ENCODE measurements at places on chromosomes 1 and 21. TPM values are rescaled to one million over a fixed set of nuclear protein-coding genes. Genes with fewer than 3 reads are reported as not detected.
A peak's percentile ranks its signal among the peaks of the same experiment; 100 is the strongest.

The FAM167B gene
- polyA plus RNA-seq, result 5.8 TPM

The DPYD gene
- 11.9 TPM for polyA plus RNA-seq

The GPX7 gene
- polyA plus RNA-seq, result 69.1 TPM

The LORICRIN gene
- not detected for polyA plus RNA-seq

The KRTAP10-4 gene
- polyA plus RNA-seq, result not detected

The GUCA2B gene
- not detected for polyA plus RNA-seq

The ADAMTS1 gene
- 107 TPM for polyA plus RNA-seq

The TGFB2 gene
- polyA plus RNA-seq, result 14.0 TPM

The SPATC1L gene
- 9.0 TPM for polyA plus RNA-seq

The SMCP gene
- not detected for polyA plus RNA-seq

The AMY1B gene
- polyA plus RNA-seq, result not detected

The SAMD13 gene
- polyA plus RNA-seq, result 6.6 TPM

- DNase-seq, result no peak
Observed at GRCh38 chr1:80520949-80521348, 1279.8 kb upstream of the ADGRL2 start.

DNA sequence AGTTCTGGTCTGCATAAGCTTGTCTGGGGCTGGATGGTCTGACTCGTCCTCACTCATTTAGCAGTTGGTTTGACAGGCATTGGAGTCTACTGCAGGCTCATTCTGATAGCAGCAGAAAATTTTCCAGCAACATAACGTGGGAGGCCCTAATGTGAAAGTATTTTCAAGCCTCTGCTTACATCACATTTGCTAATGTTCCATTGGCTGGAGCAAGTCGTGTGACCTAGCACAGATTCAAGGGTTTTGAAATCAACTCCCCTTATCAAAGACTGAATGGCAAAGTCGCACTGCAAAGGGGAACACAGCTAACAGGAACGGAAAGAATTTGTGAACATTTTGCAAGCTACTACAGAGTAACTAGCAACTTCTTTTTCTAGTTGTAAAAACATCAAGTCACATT lies 2.3 kb upstream of the USH2A start:
- DNase-seq, result no peak

- DNase-seq, result no peak
Observed at GRCh38 chr1:222938986-222939385, 124.1 kb downstream of the DISP1 start.

DNA sequence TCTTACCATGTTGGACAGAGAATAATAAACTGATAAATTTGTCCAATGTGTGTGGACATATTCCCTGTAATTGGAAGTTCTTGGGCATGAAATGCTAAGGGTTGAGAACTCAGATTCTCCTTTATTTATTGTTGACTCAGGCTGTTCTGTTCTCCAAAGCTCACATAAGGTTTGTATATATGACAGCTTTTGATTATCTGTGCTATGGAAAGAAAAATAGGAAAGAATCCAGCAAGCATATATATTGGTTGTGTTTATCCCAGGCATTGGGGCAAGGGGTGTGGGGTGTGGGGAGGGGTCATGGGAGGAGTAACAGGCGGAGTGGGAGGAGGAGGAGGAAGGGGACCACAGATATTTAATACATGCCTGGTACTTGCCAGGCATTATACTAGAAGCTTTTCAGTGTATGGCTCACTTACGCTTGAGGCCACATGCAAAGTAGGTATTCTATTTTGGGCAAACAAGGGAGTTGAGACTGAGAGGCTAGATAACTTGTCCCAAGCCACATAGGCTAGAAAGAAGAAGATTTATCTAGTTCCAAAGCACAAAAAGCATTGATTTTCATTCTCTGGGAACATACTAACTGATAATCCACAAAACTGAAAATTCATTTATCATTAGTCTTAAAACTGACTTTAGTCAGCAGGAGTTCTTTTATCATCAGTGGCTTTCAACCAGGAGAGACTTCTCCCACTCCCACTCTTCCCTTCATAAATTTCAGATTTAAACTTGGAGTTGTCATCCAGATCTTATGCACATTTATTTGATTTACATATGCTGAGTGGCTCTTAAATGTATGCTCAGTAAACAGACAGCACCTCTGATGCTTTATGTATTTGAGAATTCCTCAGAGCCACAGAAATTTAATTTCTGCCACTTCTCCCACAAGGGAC lies 27.2 kb downstream of the NGF start:
- DNase-seq, result no peak

DNA sequence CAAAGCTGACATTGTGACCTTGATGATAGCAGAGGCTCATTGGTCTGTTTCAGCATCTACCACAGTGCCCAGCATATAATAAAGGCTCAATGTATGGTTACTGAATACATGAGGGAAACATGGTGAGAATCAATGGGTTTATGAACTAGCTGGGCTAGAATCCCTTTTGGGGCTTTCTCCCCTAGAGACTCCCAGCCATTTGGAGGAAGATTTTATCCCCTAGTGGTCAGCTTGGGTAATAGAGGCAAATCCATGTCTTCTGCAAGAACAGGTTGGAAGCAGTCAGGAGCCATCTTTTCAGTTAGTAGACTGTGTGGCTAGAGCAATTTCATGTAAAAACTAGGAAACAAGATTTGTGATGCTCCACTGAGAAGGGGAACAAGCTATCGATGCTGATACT lies 15.8 kb upstream of the REG4 start:
- DNase-seq, result no peak

GRCh38 chr1:9437961-9438430 lies 101.3 kb upstream of the SLC25A33 start:
- DNase-seq, result no peak

GRCh38 chr1:119565131-119565772 lies 58.2 kb downstream of the HSD3B1 start:
- no peak for DNase-seq

DNA sequence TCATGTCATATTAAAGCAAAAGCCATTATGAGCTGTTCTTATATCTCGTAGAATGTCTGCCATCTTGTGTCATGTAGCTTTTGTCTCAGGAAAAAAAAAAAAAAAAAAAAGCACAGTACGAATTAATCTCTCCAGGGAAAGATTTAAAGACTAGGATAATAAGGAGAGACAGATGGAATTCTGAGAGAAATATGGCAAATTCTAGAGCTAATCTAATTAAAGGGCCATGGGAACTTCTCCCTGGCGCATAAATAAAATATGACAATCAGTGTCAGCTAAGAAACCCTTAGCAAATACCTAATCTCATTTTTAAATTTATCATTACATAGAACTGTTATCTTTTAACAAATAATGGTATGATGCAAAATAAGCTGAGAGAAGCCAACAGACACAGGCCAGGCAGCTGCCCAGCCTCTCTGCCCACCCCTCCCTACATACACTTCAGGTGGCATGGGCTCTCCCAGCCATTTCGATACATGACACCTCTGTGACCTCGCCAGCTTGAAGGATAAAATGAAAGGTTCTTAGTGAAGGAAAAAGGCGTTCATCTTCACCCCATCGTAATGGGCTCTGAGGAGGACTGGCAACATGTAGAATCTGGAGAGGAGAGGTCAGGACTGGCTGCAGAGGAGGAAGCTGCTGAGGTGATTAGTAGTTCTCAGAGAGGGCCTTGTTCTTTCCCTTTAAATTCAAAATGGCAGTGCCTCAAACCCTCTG lies 39.8 kb downstream of the DISC1 start:
- no peak for DNase-seq

- DNase-seq, result no peak
Observed at GRCh38 chr1:211548321-211549091, 30.5 kb downstream of the SLC30A1 start.

- peak; percentile 46 for DNase-seq
Observed at GRCh38 chr1:114979278-114979891, 50.2 kb upstream of the TSHB start.

DNA sequence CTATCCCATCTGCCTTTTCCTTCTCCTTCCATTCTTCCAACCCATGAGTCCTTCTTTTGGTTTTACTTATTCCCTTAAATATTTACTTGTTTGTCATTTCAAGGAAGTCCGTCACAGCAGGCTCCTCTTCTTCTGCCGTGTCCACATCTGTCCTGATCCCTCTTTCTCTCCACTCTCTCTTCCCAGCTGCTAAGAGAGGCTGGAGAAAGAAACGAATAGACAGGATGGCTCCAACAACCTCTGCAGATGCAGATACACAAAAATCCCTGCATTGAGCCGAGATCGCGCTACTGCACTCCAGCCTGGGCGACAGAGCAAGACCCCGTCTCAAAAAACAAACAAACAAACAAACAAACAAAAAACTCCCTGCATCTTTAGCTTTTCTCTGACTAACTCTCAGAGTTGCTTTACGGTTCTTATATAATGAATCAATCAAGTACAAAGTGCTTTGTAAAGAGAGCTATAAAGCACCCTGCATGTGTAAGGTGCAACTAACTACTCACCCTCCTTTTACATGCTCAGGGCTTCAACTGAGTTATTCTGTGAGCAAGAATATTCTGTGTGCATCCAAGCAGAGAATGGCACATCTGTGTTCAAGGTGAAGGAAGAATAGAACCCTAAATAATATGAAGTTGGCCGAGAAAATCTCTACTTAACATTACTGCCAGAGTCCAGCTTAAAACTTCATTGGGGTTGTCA lies 3.8 kb upstream of the SAMD13 start:
- no peak for DNase-seq

- DNase-seq, result no peak
Observed at GRCh38 chr21:34197561-34197960, 124.2 kb downstream of the MRPS6 start.

- no peak for DNase-seq
Observed at GRCh38 chr21:27380303-27380702, 413.4 kb upstream of the ADAMTS5 start.

DNA sequence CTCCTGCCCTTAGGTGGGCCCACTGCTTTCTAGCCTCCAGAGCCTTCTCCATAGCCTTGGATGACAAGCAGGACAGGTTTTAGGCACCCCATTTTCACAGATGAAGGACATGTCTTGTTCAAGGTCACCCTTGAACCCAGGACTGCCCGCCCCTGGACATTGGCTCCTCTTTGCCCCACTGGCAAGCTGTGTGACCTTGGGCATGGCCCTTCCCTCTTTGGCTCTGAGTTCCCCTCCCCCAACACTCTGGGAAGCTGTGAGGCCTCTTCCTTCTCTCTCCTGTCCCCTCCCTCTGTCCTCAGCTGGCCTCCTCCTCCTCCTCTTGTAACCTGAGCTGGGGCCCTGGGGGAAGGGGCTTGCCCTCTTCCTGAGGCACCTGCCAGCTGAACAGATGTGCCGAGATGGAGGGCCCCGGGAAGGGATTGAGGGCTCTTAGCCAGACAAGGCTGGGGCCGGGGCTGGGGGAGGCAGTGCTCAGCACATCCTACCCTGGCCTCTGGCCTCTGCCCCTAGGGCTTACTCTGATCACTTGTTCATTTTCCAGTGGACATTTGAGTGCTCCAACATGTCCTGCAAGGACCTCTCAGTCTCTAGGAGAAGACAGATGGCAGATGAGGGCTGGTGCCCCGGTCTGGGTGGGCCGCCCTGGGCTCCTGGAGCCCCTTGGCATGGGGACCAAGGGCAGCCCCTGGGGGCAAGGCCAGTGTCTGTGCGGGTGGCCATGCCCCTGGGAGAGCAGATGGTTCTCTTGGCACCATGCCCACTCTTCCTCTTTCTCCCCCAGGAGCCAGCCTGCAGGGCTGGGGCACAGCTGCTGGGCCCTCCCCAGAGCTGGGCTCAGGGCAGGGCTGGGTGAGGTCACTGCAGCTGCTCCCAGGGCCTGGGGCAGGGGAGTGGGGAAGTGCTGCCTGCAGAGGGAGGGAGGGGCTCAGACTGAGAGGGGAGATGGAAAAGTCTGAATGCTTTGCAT lies 10.7 kb downstream of the FOXO6 start:
- DNase-seq, result no peak
